Tibial artery (tissue), 4 donors: ENCODE measurements at places on chromosomes 1 and 21.

DNA sequence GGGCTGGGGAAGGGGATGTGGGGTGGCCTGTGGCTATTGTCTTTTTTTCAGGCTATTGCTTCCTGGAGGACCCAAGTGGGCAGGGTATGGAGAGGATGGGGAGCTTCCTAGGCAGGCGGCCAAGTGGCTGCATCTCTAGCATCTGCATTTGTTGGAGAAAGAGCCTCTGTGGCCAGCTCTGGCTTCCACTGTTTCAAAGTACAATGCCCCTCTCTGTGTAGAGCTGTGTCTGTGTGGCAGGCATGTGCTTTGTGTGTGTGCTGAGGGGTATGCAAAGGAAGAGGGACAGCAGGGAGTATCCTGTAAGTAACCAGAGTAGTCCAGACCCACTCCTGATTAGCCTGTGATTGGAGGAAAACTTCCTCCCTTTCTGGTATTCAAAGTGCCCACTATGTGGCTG lies 40.6 kb downstream of the KCNA2 start:
- DNase-seq = no peak

DNA sequence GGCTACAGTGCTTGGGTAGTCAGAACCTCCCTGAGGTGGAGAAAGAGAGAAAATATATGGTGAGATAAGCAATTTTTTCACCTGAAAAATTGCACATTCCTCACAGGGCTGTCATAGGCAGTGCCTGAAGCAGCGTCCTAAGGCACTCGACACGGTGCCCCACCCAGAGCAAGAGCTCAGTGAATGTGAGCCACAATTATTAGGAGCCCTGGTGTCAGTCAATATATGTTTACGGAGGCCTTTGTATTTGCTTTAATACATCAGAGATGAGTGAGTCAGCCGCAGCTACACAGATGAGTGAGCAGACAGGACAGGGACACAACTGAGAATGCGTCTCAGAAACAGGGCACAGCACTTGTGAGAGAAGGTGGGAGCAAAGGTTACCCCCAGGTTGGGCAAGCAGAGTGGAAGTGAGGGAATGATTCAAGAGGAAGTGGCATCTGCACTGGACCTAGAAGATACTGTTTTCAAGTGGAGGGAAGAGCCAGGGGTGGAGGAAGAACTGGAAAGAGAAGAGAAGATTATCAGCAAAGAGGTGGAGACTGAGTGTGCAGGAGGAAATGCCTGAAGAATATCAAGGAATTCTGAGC lies 5.2 kb upstream of the PIGC start:
- DNase-seq = no peak

DNA sequence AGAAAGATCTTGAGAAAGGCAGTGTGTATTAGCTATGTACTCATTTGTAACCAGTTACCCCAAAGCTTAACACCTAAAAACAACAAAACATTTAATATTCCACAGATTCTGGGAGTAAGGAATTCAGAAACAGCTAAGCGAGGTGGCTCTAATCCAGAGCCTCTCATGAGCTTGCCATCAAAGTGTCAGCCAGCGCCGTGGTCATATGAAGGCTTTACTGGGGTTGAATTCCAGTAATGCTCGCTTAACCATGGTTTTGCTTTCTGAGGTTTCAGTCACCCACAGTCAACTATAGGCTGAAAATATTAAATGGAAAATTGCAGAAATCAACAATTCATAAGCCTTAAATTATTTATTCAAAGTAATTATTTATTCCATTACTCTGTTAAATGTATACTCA lies 101.8 kb downstream of the CLIC6 start:
- no peak for DNase-seq

DNA sequence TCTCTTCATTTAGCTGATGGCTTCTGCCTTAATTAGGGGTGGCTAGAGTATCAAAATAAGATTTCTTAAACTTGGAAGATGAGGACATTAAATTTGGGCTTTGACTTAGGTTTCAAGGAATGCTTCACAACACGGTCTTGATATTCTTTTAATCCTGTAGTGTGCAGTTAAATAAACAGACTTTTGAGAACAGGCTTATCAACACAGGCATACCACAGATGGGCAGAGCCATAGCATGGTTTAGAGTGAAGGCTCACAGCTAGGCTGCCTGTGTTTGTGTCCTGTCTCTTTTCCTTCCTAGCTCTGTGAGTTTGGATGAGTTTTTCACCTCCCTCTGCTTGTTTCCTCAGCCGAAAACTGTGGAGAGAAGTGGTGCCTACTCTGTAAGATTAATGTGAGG lies 102.3 kb upstream of the IPO9 start:
- DNase-seq = no peak

GRCh38 chr1:226589008-226589733 lies 40.6 kb downstream of the STUM start:
- no peak for DNase-seq

GRCh38 chr1:14625572-14625971 lies 27.1 kb downstream of the KAZN start:
- DNase-seq = no peak

- DNase-seq = no peak
Observed at GRCh38 chr21:43376478-43376882, 50.5 kb downstream of the SIK1 start.

- DNase-seq = no peak
Observed at GRCh38 chr1:4796161-4797015, 142.0 kb downstream of the AJAP1 start.

GRCh38 chr21:45128613-45129188 lies 54.3 kb downstream of the ADARB1 start:
- DNase-seq = peak; percentile 89
